MM.1S (cell line): ENCODE measurements at places on chromosomes 16 and 17.

DNA sequence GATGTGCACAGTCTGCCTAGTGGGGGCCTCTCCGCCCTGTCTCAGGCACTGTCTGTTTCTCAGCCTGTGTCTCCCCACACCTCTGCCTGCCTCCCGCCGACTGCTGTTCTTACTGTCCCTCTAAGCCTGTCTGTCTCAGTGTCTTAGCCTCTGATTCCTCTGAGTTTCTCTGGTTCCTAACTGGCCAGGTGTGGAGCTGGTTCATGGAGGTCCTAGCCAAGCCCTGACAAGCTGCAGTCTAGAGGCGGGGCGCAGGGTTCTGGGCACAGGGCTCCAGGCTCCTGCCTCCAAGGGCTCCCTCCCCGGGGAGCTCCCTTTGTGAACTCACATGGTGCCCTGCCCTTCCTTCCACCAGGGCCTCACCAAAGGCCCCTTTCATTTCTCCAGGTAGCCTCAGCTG is 19.4 kb downstream of the C17orf100 start:
- DNase-seq, result no peak
- no peaks in the 10 kb centered on the region for H3K4me1 ChIP-seq
- no peaks in the 10 kb centered on the region for H3K36me3 ChIP-seq
- H3K4me3 ChIP-seq, result no peak overlapping the region

DNA sequence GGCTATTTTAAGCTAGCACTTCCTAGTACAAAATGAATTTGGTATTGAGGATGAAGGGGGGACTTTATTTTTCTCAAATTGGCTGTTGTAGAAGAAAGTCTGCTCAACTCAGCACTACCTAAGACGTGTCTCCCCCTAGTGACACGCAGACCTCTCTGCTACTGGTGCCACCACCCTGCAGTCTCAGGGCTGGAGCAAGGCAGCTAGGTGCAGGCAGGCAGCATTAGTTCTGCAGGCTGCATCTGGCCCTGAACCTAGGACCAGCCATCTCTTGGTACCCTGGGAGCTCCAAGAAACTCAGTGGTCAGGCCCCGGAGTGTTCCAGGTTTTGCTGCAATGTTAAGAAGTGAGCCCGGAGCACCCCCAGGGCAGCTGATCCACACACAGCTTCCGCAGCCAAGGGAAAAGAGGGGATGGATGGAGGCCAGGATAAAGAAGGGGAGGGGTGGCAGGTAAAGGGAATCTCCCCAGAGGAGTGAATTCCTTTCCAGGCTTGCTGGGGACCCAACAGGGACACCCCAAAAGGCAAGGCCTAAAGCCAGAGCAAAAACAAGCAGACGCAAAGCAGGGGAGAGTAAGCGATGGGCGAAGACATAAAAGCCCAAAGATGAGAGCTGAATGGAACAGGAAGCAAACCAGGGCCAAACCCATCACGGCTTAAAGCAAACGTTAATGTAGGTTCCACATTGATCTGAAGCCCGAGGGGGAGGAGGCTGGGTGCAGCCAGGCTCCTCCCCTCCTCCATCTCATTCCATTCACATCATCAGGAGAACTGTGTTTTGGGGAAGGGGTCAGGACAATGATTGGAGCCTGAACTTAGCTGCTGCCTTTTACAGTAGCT is 200.5 kb downstream of the ZFHX3 start:
- H3K27me3 ChIP-seq, result no peaks in the 10 kb centered on the region
- no peak for DNase-seq
- no peak overlapping the region for H3K27ac ChIP-seq
- no peaks in the 10 kb centered on the region for H3K36me3 ChIP-seq
- H3K4me3 ChIP-seq, result no peak overlapping the region

DNA sequence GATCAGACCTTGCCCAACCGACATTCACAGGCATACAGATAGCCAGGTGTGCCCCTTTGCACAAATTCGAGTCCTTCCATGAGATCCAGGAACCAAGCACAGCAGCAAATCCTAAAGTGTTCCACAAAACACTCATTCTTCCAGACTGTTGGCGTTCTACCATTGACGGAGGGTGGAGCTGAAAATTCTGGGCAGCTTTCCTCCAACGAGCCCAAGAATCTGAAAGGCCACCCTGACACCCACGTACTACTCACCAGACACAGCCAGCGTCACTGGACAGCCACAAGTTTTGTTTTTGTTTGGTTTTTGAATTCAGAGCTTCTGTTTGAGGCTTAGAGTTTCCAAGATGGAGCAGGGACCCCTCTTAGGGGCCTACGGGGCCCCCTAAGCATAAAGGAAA is 83.8 kb downstream of the PMP22 start:
- no peak overlapping the region for H3K4me3 ChIP-seq
- no peak overlapping the region for H3K27ac ChIP-seq
- no peaks in the 10 kb centered on the region for H3K36me3 ChIP-seq
- no peaks in the 10 kb centered on the region for H3K27me3 ChIP-seq
- H3K4me1 ChIP-seq, result no peaks in the 10 kb centered on the region
- DNase-seq, result no peak

DNA sequence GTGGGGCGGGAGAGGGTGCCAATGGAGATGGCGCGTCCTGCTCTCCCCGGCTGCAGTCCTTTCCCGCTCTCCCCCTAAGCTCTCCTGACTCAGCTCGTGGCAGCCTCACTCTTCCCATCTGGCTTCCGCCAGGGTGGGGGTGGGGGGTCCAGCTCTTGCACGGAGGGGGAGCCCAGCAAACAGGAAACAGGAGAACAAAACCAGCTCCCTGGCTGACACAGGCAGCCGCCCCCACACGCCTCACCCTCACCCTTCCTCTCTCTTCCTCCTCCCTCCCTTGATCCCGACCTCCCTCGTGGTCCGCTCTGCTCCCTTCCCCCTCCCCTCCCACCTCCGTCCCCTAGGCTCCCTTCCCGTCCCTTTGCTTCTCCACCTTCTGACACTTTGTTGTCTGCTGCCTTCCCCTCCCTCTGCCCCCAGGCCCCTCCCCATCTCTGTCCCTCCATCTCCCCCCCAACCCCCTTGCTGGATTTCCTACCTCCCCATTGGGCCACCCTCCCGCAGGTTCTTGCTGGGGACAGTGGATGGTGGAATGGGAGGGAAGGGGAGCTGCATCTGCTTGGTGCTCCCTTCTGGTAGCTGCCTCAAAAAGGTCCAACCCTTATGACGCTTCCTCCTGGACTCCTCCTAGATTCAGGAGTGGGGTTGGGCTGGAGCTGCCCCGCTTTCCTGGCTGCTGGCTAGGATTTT is 23.7 kb downstream of the ARHGAP23 start:
- no peak for DNase-seq
- H3K4me3 ChIP-seq, result no peak overlapping the region
- no peaks in the 10 kb centered on the region for H3K36me3 ChIP-seq
- H3K4me1 ChIP-seq, result no peaks in the 10 kb centered on the region
- no peak overlapping the region for H3K27ac ChIP-seq

DNA sequence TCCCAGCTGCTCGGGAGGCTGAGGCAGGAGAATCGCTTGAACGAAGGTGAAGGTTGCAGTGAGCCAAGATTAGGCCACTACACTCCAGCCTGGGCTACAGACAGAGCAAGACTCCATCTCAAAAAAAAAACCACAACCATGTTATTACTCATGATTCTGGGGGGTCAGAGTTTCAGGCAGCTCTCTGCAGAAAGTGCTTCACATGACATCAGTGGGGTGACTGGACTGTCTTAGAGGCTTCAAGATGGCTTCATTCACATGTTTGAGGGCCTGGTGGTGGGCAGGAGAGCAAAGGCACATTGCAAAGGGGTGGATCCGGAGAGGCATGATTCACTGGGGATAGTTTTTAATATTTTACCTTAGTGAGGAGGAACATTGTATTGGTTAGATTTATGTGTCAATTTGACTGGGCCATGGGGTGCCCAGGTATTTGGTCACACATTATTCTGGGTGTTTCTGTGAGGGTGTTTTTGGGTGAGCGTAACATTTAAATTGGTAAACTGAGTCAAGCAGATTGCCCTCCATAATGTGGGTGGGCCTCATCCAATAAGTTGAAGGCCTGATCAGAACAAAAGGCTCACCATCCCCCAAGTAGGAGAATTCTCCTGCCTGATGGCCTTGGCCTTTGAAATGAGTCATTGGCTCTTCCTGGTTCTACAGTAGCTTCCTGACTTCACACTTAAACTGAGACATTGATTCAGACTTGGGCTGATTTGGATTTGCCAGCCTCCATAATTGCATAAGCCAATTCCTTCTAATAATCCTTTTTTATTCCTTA is 109.8 kb downstream of the GOSR1 start:
- no peak for DNase-seq
- H3K27ac ChIP-seq, result no peak overlapping the region
- H3K27me3 ChIP-seq, result no peaks in the 10 kb centered on the region
- no peak overlapping the region for H3K4me3 ChIP-seq
- no peaks in the 10 kb centered on the region for H3K4me1 ChIP-seq
- H3K36me3 ChIP-seq, result no peaks in the 10 kb centered on the region

- H3K4me1 ChIP-seq, result no peaks in the 10 kb centered on the region
- peaks cover 8% of the 10 kb centered on the region; the same call in 1 of the 2 replicates for H3K36me3 ChIP-seq
- no peak overlapping the region for H3K4me3 ChIP-seq
- no peak for DNase-seq
These were observed 37.8 kb downstream of the MSI2 start for GRCh38 chr17:57294101-57294500.

GRCh38 chr16:19745286-19746010 is 27.4 kb downstream of the IQCK start:
- no peak for DNase-seq
- no peak overlapping the region for H3K4me3 ChIP-seq
- no peak overlapping the region for H3K27ac ChIP-seq

- H3K4me3 ChIP-seq, result no peak overlapping the region
- no peaks in the 10 kb centered on the region for H3K36me3 ChIP-seq
- no peak for DNase-seq
- no peaks in the 10 kb centered on the region for H3K4me1 ChIP-seq
- H3K27ac ChIP-seq, result no peak overlapping the region
- no peaks in the 10 kb centered on the region for H3K27me3 ChIP-seq
These were observed 16.0 kb downstream of the SLC5A10 start for GRCh38 chr17:18967916-18968315.

GRCh38 chr16:70696952-70697593 is 11.2 kb upstream of the MTSS2 start:
- no peak overlapping the region for H3K27ac ChIP-seq
- no peaks in the 10 kb centered on the region for H3K27me3 ChIP-seq
- DNase-seq, result no peak
- H3K36me3 ChIP-seq, result no peaks in the 10 kb centered on the region

- DNase-seq, result peak; percentile 42
- H3K36me3 ChIP-seq, result no peaks in the 10 kb centered on the region
- H3K4me3 ChIP-seq, result no peak overlapping the region
- H3K27ac ChIP-seq, result no peak overlapping the region
- no peaks in the 10 kb centered on the region for H3K4me1 ChIP-seq
These were observed 114.6 kb upstream of the NOG start for GRCh38 chr17:56478836-56479447.
